Sigmoid colon (tissue), 7 donors: ENCODE measurements at places on chromosomes 3 and 15. TPM values are rescaled to one million over a fixed set of nuclear protein-coding genes. Genes with fewer than 3 reads are reported as not detected.

The NME9 gene
- not detected for total RNA-seq

DNA sequence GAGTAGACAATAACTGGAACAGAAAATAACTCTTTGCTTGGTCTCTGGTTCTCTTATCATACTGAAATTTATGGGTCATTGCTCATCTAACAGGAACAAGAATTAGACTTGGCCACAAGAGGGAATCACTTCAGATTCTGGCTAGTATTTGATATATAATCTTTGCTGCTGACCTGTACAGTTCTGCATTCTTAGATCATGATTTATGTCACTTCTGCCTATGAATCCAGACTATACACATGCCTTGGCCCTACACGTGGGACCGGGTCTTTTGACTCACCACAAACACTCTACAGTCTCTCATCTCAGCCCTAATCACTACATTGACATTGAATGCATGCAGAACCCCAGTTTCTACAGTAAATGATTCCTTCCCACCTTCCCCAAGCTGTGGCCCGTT, 162.5 kb upstream of the SOX2 start:
- H3K27ac ChIP-seq, result no peak overlapping the region
- DNase-seq, result no peak
- H3K4me1 ChIP-seq, result no peaks in the 10 kb centered on the region
- H3K36me3 ChIP-seq, result no peaks in the 10 kb centered on the region

The SCAANT1 gene
- total RNA-seq, result not detected

- H3K4me3 ChIP-seq, result no peak overlapping the region
- H3K27ac ChIP-seq, result no peak overlapping the region
- no peaks in the 10 kb centered on the region for H3K36me3 ChIP-seq
Measured at GRCh38 chr15:88031461-88031860, 225.1 kb downstream of the NTRK3 start.

The IQGAP1 gene
- 188 TPM for total RNA-seq

The C3orf20 gene
- 0.16 TPM for total RNA-seq

The ATP13A5 gene
- not detected for total RNA-seq

GRCh38 chr3:14542656-14543055, 2.5 kb upstream of the GRIP2 start:
- H3K4me3 ChIP-seq, result no peak overlapping the region
- H3K4me1 ChIP-seq, result no peaks in the 10 kb centered on the region
- no peaks in the 10 kb centered on the region for H3K27me3 ChIP-seq
- no peaks in the 10 kb centered on the region for H3K36me3 ChIP-seq
- no peak for DNase-seq
- no peak overlapping the region for H3K27ac ChIP-seq

DNA sequence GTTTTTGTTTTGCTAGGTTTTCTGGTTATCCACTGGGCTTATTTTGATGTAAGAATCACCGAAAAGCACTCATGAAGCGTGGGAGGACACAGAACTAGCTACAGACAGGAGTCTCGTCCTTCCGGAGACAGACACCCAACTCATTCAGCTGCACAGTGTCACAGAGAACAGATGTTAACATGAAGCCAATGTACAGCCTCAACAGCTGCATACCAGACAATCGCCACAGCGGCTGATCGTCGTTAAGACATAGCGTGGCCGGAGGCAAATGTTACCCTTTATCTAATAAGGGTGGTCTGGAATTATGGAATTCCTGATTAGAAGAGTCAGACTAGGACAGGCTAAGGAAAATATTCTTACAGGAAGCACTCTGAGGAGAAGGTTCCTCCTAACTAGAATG, 1.1 kb upstream of the PYGO1 start:
- no peak for DNase-seq
- no peaks in the 10 kb centered on the region for H3K27me3 ChIP-seq
- no peaks in the 10 kb centered on the region for H3K36me3 ChIP-seq
- peak overlapping the region; percentile 59 for H3K4me3 ChIP-seq
- peak overlapping the region; percentile 93 for H3K27ac ChIP-seq

- H3K27me3 ChIP-seq, result no peaks in the 10 kb centered on the region
- H3K4me1 ChIP-seq, result no peaks in the 10 kb centered on the region
Measured at GRCh38 chr3:168497183-168497582, 401.5 kb upstream of the GOLIM4 start.

The WDR93 gene
- total RNA-seq, result not detected

GRCh38 chr3:61425356-61425755, 136.0 kb upstream of the PTPRG start:
- no peaks in the 10 kb centered on the region for H3K36me3 ChIP-seq
- no peaks in the 10 kb centered on the region for H3K4me1 ChIP-seq
- DNase-seq, result no peak
- no peak overlapping the region for H3K27ac ChIP-seq
- no peak overlapping the region for H3K4me3 ChIP-seq

The WDR53 gene
- 7.2 TPM for total RNA-seq

The TPRG1 gene
- 0.27 TPM for total RNA-seq

The LRRC31 gene
- total RNA-seq, result not detected
